ENCODE measurements at places on chromosomes 3 and 15. TPM values are rescaled to one million over a fixed set of nuclear protein-coding genes. Genes with fewer than 3 reads are reported as not detected.

- DNase-seq, result no peak
These were observed 1.7 kb downstream of the PAK2 start for GRCh38 chr3:196741249-196741889.

- DNase-seq, result no peak
These were observed 130.0 kb downstream of the PLCL2 start for GRCh38 chr3:17014709-17015108.

DNA sequence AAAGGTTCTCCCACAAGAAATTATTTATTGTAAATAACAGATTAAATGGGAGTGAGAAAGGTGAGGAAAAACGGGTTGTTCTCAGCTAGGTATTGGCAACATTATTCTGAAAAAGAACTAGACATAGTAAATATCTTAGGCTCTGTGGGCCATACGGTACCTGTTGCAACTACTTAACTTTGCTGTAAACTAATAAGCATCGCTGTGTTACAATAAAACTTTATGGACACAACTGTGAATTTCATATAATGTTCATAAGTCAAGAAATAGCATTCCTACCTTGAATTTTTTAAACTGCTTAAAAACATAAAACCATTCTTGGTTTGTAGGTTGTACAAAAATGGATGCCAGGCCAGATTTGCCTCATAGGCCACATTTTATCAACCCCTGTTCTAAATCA, 183.9 kb downstream of the TBC1D5 start:
- no peak for DNase-seq

DNA sequence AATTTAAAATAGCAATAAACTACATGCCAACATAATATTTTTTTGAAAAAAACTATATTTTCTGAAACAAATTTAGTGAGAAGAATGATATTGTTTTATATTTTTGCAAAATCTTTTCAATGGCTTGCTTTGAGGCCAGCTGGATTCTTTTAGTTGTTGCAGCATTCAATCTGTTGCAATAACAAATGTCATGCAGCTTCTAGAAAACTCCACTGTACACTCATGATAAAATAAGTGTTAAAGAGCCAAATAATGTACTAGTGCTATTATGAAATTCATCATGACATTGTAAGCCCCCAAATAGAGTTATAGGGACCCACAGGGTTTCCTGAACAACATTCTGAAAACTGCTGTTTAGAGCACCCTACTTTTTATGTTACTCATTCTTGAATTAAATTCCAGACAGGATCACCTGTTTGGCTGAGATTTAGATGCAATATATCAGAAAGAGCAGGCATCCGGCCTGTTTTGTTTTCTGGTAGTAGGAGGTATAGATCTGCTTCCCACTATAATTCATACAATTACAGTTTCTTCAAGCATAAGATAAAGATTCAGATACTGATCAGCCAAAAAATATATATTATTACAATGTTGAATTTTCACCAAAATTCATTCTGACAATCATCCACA, 703.0 kb upstream of the ZNF385D start:
- DNase-seq, result no peak

GRCh38 chr15:94336817-94337467, 105.6 kb downstream of the MCTP2 start:
- DNase-seq, result no peak

GRCh38 chr3:25603703-25604102, 61.0 kb downstream of the TOP2B start:
- DNase-seq, result peak; percentile 27

DNA sequence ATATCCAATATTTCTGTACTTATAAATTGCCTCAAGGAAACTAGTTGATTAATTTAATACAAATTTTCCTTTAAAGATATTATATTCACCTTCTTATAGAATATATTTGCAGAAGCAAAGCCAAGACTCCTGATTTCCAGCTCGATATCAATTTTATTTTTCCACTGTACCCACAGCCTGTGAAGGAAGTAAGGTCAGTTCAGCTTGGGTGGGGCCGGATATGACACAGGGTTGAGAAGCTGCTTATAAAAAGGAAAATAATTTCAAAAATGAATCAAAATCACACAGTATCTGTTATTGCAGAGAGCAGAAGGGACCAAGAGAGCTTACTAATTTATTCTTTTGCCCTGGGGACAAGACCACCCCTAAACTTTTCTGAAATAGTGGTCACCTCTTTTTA, 491.4 kb downstream of the TUSC7 start:
- no peak for DNase-seq

DNA sequence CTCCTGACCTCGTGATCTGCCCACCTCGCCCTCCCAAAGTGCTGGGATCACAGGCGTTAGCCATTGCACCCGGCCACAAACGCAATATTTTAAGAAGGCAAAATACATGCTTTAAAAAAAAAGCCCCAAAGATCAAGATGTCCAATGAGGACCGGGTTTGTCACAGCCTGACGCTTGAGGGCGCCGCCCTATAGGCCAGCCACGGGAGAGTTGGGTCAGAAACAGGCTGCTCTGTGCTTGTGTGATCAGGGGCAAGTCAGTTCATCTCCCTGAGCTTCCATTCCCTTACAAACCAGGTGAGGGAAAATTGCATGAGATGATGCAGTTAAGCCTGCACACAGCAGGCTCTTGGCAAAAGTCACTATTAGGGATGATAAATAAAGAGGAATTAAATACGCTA, 23.9 kb downstream of the FAM174B start:
- no peak for DNase-seq

GRCh38 chr3:161558236-161558635, 61.6 kb downstream of the OTOL1 start:
- peak; percentile 13 for DNase-seq

- no peak for DNase-seq
These were observed 325.1 kb upstream of the THBS1 start for GRCh38 chr15:39255760-39256159.

- DNase-seq, result no peak
These were observed 310.9 kb downstream of the BCHE start for GRCh38 chr3:165526367-165526766.

The CCDC80 gene
- total RNA-seq, result 233 TPM

The RETNLB gene
- not detected for total RNA-seq

The LEKR1 gene
- total RNA-seq, result 0.65 TPM

The CAPN3 gene
- total RNA-seq, result 8.7 TPM

The VGLL3 gene
- total RNA-seq, result 19.4 TPM

The XXYLT1 gene
- total RNA-seq, result 4.2 TPM

The ITIH1 gene
- total RNA-seq, result not detected
